ENCODE measurements at places on chromosomes 1 and 21. TPM values are rescaled to one million over a fixed set of nuclear protein-coding genes. Genes with fewer than 3 reads are reported as not detected.
A peak's percentile ranks its signal among the peaks of the same experiment; 100 is the strongest.

The ZBED6 gene
- 6.6 TPM for total RNA-seq

The PTBP2 gene
- 48.1 TPM for total RNA-seq

The RASAL2 gene
- total RNA-seq: 12.2 TPM

The COG2 gene
- 25.9 TPM for total RNA-seq

The PIGR gene
- total RNA-seq: not detected

The LEFTY1 gene
- not detected for total RNA-seq

The SYPL2 gene
- 0.15 TPM for total RNA-seq

- no peak for DNase-seq
These were observed 169.5 kb downstream of the ATP6V1G3 start for GRCh38 chr1:198370996-198371395.

DNA sequence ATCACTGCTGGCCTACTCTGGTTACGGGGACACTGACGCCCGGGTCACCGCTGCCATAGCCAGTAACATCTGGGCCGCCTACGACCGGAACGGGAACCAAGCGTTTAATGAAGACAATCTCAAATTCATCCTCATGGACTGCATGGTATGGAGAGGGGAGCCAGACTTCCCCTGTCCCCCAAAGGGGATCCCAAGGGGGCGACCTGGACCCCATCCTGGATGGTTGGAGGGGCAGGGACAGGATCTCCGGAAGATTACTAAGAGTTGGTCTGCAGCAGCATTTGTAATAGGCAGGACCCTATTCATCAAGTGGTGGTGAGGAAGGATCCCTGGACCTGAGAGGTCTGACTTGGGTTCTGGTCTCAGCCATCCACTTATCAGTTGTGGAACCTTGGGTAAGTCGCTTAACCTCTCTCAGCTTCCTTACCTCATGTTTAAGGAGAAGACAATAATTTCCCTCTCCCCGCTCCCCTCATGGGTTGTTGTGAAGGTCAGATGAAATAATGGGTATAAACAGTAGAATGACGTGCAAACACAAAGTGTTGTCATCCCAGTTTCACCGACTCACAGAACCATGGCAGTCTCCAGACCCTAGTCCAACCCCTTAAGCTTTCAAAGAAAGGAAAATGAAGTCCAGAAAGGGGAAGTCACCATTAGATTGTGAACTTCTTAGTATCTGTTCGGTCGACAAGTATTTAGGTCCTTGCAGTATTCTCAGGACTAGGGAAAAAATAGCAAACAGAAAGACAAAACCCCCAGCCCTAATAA is 883 bp downstream of the LAMTOR2 start:
- DNase-seq: no peak

- DNase-seq: no peak
These were observed 3.9 kb downstream of the TMEM201 start for GRCh38 chr1:9592510-9593075.

DNA sequence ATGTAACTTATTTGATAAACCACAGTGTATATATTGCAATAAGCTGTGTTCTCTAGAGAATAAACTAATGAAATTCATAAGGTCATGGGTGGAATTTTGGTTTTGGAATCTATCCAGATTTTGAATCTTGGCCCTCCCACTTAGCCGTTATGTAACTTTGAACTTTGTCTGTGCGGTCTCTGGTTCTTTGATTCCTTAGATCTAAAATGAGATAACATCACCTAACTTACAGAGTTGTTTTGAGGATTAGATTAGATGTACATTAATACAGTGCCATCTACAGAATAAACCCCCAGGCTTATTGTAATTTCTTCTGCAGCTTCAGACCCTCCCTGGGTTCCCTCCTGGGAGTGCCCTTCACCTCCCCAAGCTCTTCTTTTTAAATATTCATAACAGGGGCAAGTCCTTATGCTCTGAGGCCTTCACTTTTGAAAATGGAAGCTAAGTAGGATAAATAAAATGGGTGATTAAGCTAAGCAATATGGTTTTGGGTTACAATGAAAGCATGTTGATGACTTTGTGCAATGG is 124.3 kb downstream of the ATG4C start:
- DNase-seq: no peak

DNA sequence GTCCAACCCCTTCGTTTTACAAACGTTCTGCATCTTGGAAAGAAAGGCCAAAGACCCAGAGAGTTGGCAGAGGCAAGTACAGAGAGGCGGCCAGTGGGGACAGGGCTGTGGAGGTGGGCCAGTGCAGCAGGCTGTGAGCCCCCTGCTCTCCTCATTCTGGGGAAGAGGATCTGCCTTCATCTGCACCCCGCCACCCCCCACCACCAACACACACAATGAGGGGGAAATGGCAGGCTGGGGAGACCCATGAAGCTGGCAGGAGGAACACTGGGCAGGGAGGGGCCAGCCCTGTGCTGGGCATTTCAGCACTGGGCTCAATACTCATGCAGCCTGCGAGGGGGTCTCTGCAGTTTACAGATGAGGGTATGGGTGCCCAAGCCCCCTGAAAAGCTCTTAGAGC is 14.6 kb downstream of the STMN1 start:
- no peak for DNase-seq

DNA sequence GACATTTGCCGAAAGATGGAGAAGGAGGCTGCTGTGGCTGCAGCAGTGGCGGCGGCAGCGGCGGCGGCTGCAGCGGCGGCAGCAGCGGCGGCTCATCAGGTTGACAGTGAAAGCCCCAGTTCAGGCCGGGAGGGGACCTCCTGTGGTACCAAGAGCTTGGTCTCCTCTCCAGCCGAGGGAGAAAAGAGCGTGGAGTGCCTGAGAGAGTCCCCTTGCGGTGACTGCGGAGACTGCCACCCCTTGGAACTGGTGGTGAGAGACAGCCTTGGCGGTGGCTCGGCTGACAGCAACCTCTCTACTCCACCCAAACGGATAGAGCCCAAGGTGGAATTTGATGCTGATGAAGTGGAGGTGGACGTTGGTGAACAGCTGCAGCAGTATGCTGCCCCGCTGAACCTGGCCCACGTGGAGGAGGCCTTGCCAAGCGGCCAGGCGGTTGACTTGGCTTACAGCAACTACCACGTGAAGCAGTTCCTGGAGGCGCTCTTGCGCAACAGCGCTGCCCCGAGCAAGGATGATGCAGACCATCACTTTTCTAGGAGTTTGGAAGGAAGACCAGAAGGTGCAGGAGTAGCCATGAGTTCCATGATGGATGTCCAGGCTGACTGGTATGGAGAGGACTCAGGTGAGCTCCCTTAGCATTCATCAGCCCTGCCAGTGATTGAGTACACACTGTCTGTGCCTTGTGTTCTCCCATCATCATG is 6.3 kb downstream of the ZBTB8B start:
- DNase-seq: no peak

DNA sequence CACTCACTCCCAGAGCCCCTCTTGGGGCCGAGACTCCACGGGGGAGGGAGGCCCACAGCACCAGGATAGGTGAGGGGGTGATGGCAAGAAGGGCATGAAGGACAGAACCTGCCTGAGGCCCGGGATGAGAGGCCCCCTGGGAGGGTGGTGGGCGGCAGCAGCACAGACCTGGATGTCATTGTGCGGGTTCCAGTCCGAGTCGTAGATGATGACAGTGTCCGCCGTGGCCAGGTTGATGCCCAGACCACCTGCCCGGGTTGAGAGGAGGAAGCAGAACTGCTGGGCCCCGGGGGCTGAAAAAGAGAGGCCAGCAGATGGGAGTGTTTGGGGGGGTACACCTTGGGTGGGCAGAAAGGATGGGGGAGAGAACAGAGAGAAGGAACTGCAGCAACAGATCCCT is 50.1 kb downstream of the CHD5 start:
- DNase-seq: no peak

DNA sequence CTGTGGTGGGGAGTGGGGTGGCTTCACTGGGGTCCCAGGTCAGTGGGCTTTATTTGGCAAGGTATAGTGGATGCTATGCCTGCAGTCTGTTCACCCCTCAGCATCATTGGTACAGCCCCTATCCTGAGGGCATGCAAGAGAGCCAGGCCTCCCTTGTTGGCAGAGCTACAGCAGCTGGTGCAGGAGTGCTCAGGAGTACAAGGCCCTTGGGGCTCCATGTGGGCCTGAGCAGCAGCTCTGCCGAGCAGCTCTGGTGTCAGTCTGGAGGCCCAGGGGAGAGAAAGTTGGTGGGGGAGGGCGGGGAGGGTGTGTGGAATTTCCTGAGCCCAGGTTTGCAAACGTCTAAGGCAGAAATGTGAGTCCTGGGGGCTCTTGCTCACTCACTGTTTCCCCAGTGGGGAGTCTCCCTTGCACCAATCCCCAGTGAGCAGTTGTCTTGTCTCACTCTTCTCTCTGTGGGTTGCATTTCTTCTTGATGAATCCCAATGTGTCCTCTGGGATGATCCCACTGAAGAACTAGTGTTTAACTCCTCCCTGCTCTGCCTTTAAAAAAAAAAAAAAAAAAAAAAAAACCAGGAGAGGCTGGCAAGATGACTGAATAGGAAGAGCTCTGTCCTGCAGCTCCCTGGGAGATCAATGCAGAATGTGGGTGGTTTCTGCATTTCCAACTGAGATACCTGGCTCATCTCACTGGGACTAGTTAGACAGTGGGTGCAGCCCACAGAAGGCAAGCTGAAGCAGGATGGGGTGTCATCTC is 39.5 kb upstream of the CYP4X1 start:
- DNase-seq: no peak

DNA sequence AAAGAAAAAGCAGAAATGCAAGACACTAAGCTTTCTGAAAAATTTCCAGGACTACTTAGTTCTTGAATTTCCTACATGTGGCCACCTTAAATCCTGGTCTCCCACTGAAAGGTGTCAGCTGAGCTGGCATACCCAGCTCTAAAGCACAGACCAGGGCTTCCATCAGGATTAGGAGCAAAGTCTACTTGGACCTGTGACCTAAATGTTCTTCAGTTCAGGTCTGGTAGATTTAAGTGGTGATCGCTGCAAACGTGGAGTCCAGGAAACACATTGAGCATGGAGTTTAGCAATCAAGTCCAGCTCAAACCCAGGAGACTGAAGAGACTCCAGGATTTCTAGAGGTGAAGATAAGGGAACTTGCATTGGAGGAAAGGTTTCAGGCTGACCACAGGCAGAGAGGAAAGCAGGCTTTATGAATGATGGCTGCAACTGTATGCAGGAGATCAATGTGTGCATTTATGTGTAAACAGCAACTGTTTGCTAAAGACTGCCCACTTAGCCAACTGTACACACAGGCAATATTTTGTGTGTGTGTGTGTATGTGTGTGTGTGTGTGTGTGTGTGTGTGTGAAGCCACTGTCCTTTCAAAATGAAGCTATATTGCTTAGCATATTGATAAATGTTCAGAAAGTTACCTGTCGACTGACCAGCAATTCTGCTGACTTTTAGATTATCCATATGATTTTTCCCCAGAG is 75.2 kb downstream of the LMX1A start:
- DNase-seq: no peak

- DNase-seq: peak; percentile 34
These were observed 13.6 kb upstream of the GPR137B start for GRCh38 chr1:236128646-236129178.

GRCh38 chr1:116943438-116943837 is 33.7 kb downstream of the PTGFRN start:
- peak; percentile 45 for DNase-seq

DNA sequence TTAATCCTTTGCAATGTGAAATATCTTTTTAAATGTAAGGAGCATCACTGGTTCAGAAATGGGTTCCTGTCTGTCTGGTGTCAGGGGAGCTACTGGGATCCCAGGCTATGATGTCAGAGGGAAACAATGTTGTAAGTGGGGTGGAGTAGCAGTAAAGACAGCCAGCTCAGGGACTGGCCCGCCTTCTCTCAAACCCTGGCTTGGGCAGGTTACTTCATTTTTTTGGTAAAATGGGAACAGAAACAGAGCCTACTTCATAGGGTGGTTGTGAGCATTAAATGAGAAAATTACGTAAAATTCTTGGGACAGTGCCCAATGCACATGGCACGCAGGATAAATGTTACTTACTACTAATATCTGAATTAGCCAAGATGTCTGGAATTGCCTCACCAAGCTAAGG is 30.7 kb upstream of the IL20 start:
- peak; percentile 17 for DNase-seq

DNA sequence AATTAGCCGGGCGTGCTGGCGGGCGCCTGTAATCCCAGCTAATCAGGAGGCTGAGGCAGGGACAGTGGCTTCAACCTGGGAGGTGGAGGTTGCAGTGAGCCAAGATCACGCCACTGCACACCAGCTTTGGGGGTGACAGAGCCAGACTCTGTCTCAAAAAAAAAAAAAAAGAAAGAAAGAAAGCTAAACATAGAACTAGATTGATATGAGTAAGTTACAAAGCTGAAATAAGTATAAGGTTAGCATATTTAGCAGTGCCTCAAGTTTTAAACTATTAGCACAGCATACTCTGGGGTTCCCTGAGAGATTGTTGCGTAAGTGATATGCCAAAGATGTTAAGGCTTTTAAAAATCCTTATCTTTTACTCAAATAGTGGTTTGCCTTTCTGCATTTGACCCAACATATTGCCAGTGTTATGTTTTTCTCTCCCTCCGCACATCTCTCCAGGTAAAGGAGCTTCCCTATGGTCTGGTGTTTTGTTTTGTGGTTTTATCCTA is 126.1 kb downstream of the CD247 start:
- no peak for DNase-seq

- DNase-seq: no peak
These were observed 74.0 kb upstream of the HSPA13 start for GRCh38 chr21:14456911-14457310.

DNA sequence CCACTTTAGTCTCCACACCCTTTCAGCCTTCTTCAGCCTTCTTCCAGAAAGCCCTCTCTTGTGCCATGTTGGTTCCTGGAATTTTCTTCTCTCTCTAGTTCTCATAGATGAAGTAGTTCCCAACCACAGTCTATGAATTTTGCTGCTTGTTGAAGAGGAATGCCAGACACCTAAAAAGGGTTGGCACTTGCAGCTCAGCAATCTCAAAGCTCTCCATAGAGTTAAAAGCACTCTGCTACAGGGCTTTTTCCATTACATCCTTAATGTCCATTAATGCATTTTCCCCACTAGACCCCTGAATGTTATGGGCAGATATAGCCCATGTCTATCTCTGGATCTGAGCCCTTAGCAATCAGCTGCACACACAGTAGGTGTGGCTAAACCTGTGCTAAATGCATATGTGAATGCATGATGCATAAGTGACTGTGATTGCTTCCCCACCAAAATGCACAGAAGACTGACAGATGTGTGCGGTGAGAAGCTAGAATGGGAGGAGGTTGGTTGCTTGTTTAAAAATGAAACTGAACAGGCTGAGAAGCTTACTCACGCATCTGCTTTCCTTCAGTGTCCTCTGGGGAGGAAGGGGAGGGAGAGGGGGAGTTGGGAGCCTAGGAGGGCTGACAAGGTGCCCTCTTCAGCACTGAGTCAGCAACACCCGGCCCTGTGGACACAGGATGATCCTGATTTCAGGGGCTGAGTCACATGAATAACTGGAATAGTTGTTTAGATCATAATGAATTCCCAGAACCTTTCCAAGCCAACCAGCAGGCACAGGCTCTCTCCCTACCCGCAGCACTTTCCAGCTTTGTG is 146.1 kb upstream of the FGGY start:
- peak; percentile 99 for DNase-seq
